Placental pericyte (primary cell): ENCODE measurements at places on chromosomes 6 and 20. TPM values are rescaled to one million over a fixed set of nuclear protein-coding genes. Genes with fewer than 3 reads are reported as not detected.

Gene TRIM10
- total RNA-seq: not detected in 2 replicates

Gene COL9A1
- total RNA-seq: not detected in 2 replicates

Gene SLC17A1
- total RNA-seq: not detected in 2 replicates

Gene UNC93A
- not detected in 2 replicates for total RNA-seq

Gene BMP6
- total RNA-seq: 1.4 and 4.6 TPM in 2 replicates

Gene GABRR1
- not detected in 2 replicates for total RNA-seq

Gene STAU1
- 54.3 and 67.4 TPM in 2 replicates for total RNA-seq

Gene TFAP2B
- total RNA-seq: not detected in 2 replicates

Gene HLA-DRA
- total RNA-seq: 0.22 and 0.72 TPM in 2 replicates

Gene F13A1
- under 0.01 and 1.0 TPM in 2 replicates for total RNA-seq

Gene TGM6
- not detected in 2 replicates for total RNA-seq

Gene HAO1
- not detected in 2 replicates for total RNA-seq

Gene CLIC5
- total RNA-seq: not detected in 2 replicates

Gene SMLR1
- total RNA-seq: not detected in 2 replicates

Gene C6orf52
- not detected in 2 replicates for total RNA-seq

Gene NKX2-2
- not detected in 2 replicates for total RNA-seq
